Mucosa of descending colon (tissue), 3 donors: ENCODE measurements at places on chromosomes 2 and 18. TPM values are rescaled to one million over a fixed set of nuclear protein-coding genes. Genes with fewer than 3 reads are reported as not detected.

The DAPL1 gene
- total RNA-seq, result 1.2 TPM

GRCh38 chr18:29962579-29962978, 1080.0 kb downstream of the DSC3 start:
- no peak for DNase-seq

DNA sequence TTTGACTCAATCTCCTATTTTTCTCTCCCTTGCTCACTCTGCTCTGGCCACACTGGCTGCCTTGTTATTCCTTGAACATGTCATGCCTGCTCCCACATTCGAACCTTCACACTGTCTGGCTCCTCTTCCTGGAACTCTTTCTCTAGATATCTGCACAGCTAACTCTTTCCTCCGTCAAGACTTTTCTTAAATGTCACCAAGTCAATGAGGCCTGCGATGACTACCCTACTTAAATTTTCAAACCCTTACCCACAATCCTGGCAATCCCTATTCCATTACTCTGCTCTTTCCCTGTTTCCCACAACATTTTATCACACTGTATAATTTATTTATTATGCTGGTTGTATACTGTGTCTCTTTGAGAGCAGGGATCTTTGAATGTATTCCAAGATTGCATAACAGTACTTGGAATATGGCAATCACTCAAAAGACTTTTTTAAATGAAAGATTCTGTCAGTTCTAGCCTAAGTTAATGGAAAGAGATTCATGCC, 206.2 kb downstream of the SRBD1 start:
- DNase-seq, result no peak

DNA sequence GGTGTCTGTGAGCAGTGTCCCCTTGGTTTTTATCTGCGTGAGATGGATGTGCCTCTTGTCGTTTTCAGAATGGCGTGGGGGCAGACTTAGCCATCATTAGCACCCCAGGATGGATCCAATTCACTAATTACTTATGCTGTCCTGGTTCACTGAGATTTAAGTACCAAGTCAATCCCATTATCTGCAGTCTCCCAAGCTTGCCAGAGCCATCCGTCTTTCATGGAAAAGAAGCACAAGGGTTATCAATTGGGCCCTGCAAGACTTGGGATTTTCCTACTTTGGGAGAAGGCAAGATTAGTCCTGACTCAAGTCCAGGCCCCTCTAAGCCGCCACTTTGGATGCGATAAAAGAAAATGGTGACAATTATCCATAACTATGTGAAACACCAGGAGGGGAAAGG, 404.0 kb downstream of the TMEM182 start:
- no peak for DNase-seq

DNA sequence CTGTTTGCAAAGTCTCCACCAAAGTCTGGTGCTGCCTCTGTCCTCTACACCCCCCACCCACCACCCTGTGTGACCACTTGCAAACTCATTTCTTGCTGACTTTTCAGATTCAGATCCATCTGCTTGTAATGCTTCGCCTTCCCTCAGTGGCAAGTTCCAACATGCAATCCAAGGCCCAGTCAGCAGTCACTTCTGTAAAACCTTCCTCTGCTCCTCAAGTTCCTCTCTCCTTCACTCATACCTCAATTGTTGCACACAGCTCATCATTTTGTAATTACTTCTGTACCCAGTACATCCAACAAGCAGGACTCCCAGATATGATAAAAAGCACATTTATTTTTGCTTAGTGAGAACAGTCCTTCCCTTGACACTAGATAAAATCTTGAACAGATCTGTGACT, 6.5 kb upstream of the LOXHD1 start:
- no peak for DNase-seq

The IHH gene
- total RNA-seq, result 57.6 TPM
